Urothelium cell line (cell line): ENCODE measurements at places on chromosomes 6 and 20.

DNA sequence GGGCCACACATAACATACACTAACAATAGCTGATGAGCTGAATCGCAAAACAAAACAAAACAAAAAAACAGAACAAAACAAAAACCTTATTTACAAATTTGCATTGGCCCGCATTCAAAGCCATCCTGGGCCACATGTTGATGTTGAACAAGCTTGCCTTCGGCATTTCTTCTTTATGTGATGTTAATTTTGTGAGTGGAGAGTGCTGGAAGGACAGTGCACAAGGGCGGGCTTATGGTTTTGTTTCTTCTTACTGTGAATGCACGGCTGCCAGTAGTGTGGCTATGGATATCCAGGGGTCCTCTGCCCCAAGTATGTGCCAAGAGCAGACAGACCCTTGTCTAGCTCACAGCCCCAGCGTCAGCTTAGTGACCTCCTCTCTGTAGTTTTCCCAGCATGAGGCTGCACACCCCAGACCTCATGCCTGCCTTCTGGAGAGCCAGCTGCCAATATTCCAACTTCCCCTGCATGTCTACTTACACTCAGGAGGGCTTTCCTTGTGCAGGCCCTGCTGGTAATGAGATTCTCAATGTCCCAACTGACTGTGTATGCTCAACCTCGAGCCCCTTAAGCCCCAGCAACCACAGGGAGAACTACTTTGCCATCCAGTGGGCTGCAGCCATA, 24.9 kb downstream of the ZNF292 start:
- DNase-seq, result no peak

DNA sequence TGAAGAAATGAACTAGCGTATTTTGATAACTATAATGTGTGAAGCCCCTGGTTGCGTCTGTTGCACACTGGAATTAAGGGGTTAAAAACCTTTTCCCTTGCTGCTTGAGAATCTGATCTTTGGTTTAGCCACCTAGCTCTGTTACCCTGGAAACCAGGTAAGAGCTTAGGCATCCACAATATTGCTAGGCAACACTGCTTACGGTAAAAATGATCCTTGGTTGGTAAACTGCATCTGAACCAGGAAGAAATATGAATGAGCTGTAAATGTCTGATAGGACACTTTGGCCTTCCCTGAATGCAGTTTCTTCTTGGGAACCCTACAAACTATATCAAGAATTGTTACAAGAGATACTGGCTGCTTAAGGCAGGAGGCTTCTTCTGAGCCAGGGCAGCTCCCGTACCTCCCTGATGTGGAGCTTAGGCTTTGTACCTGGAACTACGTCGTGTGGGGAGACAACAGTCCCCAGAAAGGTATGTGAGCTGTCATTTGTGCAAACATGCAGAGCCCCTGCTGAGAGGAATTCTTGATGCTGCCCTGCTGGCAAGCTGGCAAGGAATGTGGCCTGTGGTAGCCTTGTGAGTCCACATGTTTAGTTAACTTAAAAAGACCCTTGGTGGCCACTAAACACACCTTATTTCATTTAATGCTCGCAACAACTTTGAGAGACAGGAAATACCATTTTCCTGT, 18.4 kb downstream of the UBE3D start:
- no peak for DNase-seq

- DNase-seq, result no peak
Observed at GRCh38 chr20:44594730-44595129, 12.4 kb downstream of the PKIG start.

GRCh38 chr20:33532753-33533459, 43.0 kb downstream of the CBFA2T2 start:
- no peak for DNase-seq

DNA sequence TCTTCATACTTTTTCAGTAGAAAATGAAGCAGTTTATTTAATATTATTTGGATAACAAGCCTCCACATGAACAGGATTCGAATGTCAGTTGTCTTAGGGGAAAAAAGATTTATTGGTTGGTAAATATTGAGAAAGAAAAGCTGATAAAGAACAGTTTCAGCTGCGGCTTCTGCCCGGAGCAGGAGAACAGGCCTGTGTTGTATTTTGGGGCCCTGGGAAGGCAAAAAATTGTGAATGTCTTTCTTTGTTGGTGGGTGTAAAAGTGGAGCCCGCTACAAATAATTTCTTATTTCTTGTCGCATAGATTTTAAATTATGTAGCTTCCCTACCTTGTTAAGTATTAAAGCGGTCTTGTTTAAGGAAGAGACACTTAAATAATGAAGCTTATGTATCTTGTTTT, 90.5 kb upstream of the PAX1 start:
- no peak for DNase-seq

- DNase-seq, result no peak
Observed at GRCh38 chr6:107491760-107492660, 2.1 kb downstream of the SOBP start.

- DNase-seq, result no peak
Observed at GRCh38 chr6:4319981-4320683, 184.8 kb upstream of the ECI2 start.

DNA sequence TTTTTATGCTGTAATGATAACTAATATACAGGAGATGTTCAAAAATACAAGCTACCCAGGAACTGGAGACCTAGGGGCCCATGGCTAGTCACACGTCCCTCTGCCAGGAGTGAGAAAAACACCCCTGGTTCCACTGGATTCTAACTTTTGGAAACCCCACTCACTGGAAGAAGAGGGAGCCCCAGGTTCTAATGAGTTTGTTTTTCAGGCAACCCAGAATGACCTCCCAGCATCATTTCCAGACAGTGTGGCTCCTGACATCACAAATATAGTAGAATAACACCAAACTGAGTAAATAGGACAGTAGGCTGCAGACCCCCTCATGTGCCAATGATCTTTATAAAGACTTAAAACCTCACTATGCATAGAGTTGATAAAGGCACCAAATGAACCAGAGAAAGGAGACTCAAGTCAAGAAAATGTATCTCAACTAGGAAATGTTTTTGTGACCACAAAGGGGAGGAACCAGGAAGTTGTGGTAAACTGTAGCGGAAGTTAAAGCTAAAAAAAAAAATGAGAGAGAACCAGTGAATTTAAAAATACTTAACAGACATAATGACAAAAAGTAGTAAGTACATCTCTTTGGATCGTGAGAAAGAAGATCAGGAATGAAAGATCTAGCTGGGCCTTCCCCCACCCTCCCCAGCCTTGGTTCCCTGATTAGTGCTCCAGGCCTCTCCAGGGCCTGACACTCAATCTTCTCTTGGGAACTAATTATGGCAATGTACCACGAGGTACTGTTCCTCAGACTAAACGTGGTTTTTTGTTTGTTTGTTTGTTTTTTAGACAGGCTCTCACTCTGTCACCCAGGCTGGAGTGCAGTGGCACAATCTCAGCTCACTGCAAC, 19.8 kb downstream of the HLA-E start:
- DNase-seq, result no peak

GRCh38 chr6:122692175-122692598, 82.0 kb downstream of the PKIB start:
- DNase-seq, result no peak

DNA sequence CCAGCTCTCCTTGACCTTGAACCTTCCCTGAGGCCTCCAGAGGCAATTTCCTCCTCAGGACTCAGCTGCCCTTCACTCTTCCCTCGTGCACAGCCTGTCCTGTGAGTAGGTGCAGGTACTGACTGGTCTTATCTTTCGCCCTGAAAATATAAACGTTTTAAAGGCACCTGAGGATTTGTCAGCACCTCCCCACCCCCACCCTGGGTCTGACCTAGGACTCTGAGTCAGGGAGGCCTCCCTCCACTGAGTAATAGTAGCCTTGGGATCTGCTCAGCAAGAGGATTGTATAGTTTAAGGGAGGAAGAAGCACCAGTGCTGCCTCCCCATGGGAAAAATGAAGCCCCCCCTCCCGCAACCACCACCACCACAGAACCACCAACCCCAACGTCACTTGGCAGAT, 54.6 kb downstream of the PPARD start:
- DNase-seq, result no peak
